ENCODE measurements at places on chromosomes 7 and 10.
A peak's percentile ranks its signal among the peaks of the same experiment; 100 is the strongest.

GRCh38 chr10:14409247-14409646 is 78.5 kb upstream of the FRMD4A start:
- DNase-seq, result no peak

DNA sequence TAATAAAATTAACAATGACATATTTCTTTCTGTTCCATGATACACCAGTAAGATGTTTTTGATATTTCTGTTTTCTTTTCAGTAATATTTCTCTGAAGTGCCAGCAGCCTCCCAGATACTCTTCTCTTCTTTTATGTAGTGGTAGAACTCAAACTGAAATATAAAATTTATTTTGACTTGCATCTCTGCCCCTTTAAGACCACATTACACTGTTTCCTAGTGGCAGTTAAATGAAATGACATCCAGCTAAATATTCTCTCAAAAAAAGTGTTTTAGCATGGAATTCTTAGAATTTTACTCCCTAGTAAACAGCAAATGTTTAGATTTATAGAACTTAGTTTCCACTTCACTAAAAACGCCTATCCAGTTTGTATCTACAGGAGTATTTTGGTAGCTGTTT is 237.2 kb upstream of the MTPN start:
- no peak for DNase-seq

GRCh38 chr10:45454262-45454661 is 80.2 kb downstream of the ALOX5 start:
- DNase-seq, result no peak

GRCh38 chr10:110103921-110104461 is 96.2 kb downstream of the ADD3 start:
- DNase-seq, result no peak

DNA sequence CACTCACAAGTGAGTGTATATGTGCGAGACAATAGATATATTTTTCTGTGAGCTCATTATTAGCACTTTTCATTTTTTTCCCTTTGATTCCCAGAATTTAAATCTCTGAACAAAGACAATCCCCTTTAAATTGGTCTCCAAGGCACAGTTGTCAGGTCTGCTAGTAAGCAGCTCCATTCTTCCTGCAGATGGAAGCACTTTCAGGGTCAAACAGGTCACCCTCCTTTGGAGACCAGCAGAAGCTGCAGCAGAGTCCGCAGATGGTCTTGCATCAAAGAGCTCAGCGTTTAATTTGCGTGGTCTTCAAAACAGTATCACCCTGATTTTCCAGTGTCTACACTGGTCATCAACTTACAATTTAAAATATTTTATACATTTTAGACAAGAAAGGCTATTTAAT is 543.8 kb downstream of the ARL4A start:
- DNase-seq, result no peak

DNA sequence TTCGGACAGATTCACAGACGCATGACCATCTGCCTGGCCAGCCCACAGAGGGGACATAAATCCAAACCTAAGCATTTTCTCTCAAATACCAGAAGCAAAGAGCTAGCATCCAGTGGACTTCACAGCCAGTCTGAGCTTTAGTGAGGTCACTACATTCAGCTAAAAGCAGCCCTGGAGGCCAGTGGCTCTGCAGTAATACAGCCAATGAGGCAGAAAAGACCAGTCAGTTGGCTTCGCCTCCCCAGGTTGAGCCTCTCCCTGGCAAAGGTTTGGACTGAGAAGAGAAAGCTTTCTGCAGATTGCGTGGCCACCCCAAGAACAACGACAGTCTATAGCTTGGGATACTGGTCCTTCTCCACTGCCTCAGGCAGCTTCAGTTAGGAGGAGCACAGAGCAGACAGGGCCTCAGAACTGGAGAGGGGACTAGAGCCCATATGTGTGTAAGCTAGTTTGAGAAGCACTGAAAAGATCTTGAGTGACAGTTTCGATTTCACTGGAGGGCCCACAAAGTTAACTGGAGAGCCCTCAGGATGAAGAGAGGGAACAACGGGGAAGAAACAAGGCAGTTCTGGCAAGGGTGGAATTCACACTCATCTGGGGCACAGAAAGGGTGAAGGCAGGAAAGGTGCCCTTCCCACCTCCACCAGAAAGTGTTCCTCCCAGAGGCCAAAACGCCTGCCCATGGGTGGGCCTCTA is 3.8 kb downstream of the WDR91 start:
- DNase-seq, result no peak

DNA sequence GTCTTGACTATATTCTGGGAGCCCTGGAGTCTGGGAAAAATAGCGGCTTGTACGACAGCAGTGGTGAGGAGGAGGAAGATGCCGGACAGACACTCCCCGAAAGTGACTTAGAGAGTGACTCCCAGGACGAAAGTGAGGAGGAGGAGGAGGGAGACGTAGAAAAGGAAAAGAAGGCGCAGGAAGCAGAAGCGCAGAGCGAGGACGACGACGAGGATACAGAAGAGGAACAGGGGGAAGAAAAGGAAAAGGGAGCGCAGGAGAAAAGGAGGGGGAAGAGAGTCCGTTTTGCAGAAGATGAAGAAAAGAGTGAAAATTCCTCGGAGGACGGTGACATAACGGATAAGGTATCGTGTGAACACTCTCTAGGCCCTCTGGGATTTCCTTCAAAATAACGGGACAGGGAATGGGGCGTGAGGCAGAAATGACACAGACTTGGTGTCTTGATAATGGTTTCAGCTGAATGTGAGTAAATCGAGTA is 908 bp downstream of the NOM1 start:
- peak; percentile 33 for DNase-seq

- DNase-seq, result no peak
Measured at GRCh38 chr10:63264617-63265221, 131.6 kb downstream of the NRBF2 start.

GRCh38 chr10:28690545-28690944 is 13.2 kb downstream of the BAMBI start:
- no peak for DNase-seq

DNA sequence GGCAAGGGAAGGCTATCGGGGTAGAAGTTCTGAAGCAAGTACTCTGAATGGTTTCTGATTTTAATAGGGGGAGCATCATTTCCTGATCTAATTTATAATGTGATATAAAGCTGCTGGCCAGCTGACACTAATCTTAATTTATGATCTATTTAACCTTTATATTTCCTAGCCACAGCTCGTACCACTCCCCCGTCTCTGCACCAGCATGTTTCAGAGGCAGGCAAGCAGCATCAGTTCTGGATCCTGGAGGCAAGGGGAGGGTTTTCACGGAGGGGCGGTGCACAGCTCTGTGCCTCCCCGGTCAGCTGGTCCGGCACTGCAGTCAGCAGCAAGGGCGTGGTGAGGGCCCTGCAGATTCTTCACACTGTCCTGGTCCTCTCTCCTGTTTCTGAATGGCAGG is 30.0 kb downstream of the MGMT start:
- DNase-seq, result no peak

DNA sequence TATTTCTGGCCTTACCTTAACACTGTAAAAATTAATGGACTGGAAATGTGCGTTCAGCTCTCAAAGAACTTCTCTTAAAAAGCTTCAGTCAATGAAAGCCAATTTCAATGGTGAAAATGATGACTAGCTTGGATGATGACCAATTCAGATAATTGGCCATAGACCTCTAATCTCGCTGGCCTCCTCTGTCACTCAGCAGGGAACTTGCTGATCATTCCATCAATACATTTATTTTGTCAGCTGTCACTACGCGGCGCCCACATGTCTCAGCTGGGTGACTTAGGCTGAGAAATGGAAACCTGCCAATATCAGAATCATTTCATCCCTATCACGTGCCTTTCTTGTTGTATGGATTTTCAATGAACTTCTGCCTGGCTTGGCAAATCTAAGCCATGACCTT is 673.0 kb upstream of the AUTS2 start:
- no peak for DNase-seq

DNA sequence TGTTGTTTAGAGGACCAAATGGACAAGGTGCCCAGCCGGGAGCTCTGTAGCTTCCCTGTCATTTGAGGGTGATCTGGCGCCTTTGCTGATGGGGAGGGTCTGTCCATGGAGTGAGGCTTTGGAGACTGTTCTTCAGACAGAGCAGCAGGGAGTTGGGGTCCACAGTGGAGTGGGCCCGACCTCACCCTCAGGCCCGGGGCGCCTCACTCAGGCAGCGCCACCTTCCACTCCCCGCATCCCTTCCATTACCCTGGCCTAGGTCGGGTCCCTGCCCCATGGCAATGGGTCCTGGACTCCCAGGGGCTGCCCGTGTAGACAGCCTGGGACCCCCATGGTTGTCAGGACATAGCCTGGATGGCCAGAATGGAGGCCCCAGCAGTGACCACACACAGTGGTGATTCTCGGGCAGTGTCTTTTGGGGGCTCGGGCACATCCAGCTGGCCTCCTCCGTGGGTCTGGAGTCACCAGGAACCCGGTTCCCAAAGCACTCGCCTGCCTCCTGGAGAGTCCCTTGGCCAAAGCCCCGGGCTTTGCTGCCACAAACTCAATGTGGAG is 38.5 kb downstream of the TCERG1L start:
- DNase-seq, result no peak

GRCh38 chr10:123583639-123584418 is 82.3 kb upstream of the GPR26 start:
- DNase-seq, result peak; percentile 60
